AG10803 (cell line): ENCODE measurements at places on chromosomes 12 and 14.

DNA sequence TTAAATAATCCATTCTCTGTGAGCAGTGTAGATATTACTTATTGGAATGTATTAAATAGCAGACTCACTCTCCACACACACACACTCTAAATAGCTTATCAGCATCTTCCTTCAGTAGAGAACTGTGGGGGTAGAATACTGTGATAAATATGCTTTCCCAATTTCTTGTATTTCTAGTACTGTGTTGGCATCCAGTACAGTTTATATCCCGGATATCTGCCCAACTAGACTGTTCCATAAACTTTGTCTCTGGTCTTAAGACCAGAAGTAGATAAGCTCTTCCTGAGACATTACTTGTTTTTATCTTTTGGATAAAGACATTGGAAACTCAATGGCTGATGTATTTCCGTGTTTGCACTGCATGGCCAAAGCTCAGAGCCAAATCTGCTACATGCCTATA, 136.2 kb upstream of the PDZRN4 start:
- no peak for DNase-seq

DNA sequence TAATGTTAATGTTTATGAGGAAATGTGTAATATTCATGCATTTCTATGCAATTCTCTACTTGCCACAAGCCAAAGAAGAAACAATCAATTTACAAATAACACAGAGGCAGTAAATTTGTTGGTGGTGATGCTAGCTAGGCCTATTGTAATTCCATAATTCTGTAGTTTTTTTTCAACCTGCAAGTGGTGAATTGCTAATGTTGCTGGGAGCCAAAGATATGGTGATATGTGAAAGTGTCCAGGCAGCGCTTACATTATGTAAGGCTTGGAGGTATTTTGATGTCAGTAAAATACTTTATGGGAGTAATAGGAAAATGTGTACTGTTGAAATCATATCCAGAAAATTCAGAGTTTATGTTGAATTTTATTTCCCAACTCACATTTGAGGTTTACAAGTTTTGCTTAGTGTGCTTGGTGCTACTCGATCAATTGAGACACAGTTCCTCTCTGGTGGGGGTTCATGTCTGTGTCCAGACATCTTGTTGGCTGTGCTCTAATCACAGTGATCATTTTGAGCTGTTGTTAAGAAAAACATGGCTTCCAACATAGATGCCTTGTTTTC, 23.2 kb downstream of the TMTC2 start:
- DNase-seq = no peak

DNA sequence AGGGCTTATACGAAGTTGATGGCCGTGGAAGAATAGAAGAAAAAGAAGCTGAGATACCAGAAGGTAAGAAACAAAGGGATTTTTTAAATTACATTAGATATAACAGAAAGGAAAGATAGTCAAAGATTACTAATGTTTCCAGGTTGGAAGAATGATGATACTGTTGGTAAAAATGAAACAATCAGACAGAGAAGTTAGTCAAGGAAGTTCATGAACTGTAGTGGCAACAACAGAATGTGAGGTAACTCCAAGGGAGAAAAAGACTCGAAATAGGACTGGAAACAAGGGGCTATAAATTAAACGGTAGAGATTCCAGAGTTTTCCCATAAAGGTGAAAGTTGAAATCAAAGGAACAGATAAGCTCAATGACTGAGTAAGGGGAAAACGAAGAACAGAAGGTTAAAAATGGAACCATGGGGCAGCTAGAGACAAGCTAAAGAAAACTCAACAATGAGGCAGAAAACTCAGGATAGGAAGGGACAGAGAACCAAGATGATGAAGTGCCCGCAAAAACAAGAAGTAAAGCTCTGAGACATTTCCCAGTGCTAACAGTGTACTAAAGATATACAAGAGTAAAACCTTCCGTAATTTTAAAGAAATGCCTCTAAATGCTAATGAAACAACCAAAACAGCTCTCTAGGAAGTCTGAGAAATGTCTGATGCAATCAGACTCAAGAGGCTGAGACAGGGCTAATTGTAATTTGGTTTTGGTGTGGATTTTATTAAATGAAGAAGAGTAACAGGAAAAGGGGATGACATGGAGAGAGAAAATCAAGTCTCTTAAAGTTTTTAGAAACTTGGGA, 70.0 kb downstream of the PPP2R5E start:
- DNase-seq = peak; percentile 46

DNA sequence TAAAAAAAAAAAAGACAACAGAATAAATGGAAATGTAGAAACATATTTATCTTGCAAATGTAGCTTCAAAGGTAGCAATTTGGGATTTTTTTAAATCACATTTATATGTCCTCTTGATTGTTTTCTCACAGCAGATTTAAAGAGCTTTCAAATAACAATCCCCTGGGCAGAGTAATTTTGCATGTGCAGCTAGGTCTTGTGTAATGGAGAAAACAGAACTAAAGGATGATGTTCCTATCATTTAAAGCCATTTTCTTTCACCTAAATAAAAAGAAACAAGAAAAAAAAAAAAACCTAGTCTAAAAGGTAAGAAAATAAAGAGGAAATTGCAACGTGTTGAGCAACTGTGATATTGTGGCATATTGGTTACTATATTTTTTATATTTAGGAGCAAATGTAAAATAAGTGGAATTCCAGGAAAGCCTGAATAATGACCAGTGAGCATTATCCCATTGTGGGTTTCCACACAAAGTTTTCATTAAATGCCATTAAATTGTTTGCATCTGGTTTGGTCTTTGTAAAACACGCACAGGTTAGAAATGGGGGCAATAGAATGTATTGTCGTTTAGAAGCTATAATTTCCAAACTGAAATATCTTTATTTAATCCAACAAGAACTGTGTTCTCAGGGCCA, 215.6 kb downstream of the SLC6A15 start:
- DNase-seq = peak; percentile 82

- DNase-seq = peak; percentile 95
These were observed 318.4 kb downstream of the RAD51B start for GRCh38 chr14:68137704-68138619.

DNA sequence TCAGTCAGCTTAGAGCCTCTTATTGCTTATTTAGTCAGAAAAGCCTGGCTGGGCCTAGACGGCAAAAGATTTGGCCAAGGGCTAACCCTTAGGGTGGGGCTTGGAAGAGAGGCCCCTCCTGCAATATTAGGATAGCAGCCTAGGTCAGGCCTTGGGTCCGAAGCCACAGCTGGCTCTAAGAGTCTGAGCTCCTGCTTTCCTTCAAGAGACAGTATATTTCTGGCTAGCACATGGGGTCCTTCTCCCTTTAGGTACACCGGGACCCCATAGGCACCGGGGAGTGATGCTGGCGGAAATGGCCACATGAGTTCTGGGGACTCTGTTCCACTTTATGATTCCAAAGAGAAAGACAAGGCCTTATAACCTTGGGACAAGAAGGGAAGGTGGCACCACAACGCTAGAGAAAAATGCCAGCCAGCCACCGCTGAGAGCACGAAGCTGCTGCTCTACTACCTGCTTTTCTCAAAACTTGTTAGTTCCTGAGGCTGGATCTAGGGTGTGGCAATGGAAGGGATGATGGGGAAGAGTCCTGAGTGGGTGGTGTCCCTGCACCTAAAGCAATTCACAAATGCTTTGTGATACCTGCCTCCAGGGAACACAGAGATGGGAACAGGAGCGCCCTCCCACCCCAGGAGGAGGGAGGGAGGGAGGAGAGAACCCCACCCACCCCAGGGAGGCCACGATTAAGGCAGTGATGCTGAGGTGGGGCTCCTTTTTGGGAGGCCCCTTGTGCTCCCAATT, 3.1 kb upstream of the AVIL start:
- DNase-seq = no peak

GRCh38 chr14:103127861-103128598, 4.8 kb downstream of the TNFAIP2 start:
- no peak for DNase-seq

DNA sequence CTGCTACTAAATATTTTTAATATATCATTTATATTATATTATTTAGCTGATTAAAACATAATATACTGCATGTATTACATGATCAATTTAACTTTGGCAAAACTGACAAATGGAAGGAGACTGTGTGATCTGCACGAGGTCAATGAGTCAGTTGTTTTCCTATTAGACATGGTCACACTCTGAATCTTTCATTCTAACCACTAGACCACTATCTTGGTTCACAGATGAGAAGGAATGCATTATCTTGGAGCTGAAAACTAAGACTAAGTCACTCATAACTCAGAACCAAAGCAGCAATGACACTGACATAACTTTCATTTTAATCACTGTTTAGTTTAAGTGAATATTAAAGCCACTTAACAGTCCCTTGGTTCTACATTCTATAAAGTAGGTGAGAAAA, 37.4 kb downstream of the GNPTAB start:
- DNase-seq = peak; percentile 60

DNA sequence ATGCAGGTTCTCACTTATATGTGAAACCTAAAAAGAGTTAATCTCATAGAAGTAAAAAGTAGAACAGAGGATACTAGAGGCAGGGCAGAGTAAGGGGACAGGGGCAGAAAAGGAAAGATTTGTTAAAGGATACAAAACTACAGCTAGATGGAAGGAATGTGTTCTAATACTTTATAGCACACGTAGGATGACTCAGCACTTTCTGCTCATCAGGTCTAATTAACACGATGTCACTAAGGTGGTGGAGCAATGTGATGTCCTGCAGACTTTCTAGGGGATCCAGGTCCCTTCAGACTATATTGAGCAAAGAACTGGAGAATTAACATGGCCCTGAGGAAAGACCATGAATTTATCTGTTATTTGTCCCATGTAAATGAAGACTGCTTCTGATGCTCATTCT, 80.8 kb upstream of the CMKLR1 start:
- no peak for DNase-seq
